ENCODE measurements at places on chromosomes 3 and 15.
A peak's percentile ranks its signal among the peaks of the same experiment; 100 is the strongest.

- no peak for DNase-seq
Measured at GRCh38 chr3:42053476-42053875, 37.7 kb upstream of the TRAK1 start.

- no peak for DNase-seq
Measured at GRCh38 chr3:69364354-69364753, 21.5 kb downstream of the FRMD4B start.

- DNase-seq, result no peak
Measured at GRCh38 chr3:45642731-45643152, 46.5 kb upstream of the SACM1L start.

- no peak for DNase-seq
Measured at GRCh38 chr15:80180986-80181385, 28.2 kb downstream of the FAH start.

DNA sequence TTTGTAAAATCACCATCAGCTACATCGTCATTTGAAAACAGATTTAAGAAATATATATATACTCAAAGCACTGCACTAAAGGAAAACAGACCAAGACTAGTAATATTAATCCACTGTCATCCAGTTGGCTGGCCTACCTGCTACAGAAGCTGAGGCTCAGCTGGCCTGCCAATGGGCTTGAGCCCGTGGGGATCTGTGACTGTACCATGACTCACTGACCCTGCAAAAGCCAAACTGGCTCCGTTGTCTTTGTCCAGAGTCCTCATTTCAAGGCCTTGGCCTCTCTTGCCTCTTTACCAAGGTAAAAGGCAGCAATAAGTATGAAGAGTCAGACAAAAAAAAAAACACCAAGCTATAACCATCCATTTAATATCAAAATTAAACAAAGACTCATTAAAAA, 463.5 kb upstream of the RASGRP1 start:
- no peak for DNase-seq

DNA sequence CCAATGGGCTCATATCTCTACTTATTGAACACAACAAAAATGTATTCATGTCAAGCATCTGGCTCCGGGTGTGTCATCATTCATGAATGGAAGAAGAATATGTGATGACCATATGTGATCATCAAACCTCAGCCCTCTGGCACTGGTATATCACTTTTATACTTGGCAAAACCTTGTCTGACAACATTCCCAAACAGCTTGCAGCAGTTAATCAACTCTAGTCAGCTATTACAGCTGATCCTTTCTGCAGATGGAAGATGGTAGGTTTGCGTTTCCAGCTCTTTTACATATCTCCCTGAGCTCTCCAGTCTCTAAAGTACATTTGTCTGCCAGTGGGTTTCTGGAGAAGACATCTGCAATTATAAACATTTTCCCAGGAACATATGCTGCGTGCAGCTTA, 6.6 kb downstream of the PLSCR5 start:
- DNase-seq, result no peak

GRCh38 chr3:81728766-81729544, 32.5 kb downstream of the GBE1 start:
- no peak for DNase-seq

DNA sequence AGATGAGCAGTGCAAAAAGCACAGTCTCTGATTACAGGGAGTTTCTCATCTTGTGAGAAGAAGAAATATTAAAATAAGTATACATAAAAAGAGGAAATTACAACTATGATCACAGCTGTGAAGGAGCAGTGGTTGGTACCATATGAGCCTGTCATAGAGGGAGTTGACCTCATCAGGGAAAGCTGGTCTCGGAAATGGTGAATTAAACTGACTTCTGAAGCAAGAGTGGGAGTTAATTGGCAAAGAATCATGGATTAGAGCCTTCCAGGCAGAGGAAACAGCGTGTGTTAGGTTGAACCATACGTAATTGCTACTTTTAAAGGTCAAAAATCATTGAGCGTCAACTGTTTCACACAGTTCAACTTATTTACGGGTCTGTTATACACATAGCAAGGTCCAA, 539.1 kb downstream of the EDEM1 start:
- DNase-seq, result no peak

DNA sequence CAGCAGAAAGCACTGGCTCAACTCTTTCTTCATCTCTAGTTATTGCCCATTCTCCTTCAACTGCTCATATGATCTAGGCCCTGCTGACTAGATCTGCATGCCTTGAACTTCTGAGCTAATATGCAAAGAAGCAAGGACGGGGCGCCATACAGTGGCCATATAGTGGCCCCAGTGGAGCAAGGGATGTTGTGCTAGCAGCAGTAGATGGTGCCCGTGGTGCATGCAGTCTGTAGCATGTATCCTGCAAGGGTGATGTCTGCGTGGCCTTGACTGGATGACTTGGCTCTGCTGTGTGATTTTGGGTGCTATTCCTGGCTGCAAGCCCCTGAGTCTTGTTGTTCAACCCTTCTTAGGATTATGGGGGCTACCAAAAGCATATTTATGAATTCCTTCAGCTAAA, 12.2 kb upstream of the NMD3 start:
- DNase-seq, result no peak

DNA sequence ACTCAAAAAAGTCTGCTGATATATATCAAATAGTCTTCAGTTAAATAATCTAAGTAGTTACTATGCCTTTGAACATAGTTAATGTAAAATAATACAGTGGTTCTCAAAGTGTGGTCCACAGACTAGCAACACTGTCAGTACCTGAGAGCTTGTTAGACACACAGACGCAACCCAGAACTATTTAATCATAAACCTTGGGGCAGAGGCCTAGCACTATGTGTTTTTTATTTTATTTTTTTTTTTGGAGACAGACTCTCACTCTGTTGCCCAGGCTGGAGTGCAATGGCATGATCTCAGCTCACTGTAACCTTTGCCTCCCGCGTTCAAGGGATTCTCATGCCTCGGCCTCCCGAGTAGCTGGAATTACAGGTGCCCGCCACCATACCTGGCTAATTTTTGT, 34.7 kb downstream of the GRAMD1C start:
- DNase-seq, result no peak

- DNase-seq, result no peak
Measured at GRCh38 chr3:128606094-128606493, 44.5 kb downstream of the RPN1 start.

GRCh38 chr3:45992821-45993221, 2.8 kb downstream of the FYCO1 start:
- no peak for DNase-seq

- DNase-seq, result no peak
Measured at GRCh38 chr3:151434151-151434890, 26.5 kb downstream of the IGSF10 start.

- DNase-seq, result no peak
Measured at GRCh38 chr3:148106062-148106461, 591.6 kb upstream of the AGTR1 start.

GRCh38 chr3:10312861-10313260, 8.1 kb downstream of the SEC13 start:
- no peak for DNase-seq

DNA sequence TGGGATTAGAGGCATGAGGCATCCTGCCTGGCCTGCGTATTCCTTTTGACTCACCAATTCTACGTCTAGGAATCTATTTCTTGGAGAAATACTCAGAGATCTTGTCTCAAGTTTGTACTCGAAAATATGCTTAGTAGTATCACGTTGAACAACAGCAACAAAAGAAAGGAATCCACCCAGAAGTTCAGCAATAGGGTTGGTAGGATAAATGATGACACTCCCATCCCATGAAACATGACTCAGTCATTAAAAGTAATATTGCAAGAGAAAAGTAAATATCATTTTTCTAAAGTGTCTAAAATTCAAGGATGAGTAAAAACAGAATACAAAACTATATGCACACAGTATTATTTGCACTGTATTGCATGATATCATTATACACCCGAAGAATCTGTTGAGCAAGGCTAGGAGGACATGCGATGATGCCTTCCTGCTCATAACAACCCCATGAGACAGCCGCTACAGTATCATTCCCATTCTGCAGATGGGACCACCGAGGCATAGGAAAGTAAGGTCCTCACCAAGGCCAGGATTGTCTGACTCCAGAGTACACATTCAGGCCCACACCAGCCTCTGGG, 61.5 kb downstream of the SLC6A1 start:
- no peak for DNase-seq

DNA sequence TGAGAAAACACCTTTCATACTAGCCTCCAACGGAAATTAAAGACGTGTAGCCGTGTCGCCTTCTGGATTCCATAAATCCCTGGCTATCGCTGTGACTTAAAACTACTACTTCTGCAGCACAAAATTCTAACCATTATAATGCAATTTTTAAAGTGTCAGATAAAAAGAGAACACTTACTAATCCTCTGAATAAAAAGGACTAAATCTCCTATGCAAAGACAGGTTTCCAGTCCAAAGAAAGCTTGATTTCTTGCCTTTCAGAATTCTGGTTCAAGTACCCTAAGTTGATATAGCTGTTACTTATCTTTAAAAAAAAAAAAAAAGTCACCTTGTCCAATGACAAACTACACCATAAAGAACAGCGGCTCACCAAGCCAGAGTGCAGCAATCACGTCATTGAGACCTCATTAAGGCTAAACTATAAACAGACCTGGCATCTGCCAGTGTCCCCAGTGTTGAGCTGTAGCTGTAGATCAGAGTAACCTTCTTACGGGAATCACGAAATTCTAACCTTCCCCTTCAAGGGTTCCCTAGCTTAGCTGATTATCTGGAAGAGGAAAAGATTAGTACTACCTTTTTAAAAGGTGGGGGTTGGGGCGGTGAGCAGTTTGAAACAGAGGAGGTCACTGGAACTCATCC, 2.2 kb downstream of the ABCC5 start:
- no peak for DNase-seq

DNA sequence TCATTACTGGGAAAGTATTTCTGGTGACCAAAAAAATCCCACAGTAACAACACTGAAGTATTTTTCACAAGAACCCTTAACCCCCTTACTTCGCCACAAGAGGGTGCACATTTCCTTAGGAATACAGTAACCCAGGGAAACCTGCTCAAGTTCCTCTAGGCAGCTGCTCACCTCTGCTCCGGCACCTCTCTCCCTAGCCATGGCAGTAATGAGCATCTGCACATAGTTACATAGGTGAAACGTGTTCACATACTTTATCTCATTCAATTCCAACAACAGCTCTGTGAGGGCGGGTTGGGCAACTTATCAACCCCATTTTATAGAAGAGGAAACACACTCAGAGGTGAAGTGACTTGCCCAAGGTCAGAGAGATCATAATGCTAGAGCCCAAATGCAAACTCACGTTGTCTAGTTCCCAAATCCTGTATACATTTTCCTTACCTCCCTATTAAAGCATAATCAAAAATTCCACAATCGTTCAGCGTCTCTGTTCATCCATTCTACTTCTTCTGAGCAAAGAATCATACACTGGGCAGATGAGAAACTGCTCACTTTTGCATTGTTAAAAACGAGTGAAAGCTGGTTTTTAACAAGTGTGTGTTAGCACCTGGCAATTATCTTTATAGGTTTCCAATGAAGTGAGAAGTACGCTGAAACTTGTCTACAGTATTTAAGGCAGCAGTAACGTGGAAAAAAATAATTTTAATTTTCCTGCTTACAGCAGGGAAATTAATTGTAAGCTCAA, 90.7 kb downstream of the IGF2BP2 start:
- DNase-seq, result peak; percentile 50
